Right ventricle myocardium superior (tissue), 1 donor: ENCODE measurements at places on chromosomes 7 and 10. TPM values are rescaled to one million over a fixed set of nuclear protein-coding genes. Genes with fewer than 3 reads are reported as not detected.

Gene DUS4L
- 9.4 TPM for total RNA-seq

Gene TWIST1
- 1.4 TPM for total RNA-seq

DNA sequence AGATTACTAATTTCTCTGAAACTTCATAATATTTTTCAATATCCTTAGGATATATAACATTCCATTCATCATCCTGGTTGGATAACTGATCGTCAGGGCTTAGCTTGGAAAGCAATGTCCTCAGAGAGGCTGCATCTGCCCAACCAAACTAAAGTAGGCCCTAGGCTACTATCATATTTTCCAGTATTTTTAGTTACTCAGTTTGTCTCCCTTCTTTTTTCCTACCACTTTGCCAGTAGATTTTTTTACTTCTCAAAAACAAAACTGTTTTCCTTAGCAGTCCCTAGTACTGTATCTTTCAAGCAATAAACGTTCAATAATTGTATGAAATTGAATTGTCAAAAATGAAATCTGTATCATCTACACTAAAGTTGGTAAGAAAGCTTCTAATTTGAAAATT is 452.0 kb downstream of the TFEC start:
- no peak for DNase-seq

DNA sequence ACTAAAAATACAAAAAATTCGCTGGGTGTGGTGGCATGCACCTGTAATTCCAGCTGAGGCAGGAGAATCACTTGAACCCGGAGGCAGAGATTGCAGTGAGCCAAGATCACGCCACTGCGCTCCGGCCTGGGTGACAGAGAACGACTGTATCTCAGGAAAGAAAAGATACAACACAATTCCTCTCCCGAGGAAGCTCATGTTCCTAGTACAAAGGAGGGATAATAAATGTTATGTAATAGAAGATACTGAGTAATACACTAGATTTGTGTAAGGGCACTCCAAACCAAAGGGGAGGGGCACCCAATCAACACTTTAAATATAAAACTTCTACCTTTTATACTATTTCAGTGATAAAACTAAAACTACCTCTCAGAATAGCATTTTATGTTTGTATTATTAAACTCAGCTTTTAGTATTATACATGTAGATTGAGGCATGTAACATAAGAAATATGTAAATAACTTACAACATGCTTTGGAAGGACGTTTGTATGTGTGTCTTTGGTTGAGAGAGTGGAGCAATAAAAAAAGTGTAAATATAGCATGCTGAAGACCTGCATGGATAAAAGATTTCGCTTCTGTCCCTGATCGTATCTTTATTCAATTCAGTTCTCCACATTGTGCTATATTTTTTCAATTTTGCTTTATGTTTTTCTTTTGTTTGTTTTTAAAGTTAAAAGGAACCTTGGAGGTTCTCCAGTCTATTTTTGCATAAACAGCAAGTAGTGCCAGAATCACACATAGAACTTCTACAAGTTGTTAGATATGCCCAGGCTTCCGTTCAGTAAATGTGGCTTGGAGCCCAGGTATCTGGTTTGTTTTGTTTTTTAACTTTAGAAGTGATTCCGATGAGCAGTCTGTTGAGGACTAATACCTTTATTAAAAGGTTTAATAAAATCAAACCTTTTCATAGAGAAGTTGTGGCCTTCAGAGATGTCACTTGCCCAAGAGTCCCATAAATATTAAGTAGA is 71.9 kb downstream of the WAC start:
- DNase-seq, result no peak
